CD4-positive, CD25-positive, alpha-beta regulatory T cell (primary cell): ENCODE measurements at places on chromosomes 2 and 18.

DNA sequence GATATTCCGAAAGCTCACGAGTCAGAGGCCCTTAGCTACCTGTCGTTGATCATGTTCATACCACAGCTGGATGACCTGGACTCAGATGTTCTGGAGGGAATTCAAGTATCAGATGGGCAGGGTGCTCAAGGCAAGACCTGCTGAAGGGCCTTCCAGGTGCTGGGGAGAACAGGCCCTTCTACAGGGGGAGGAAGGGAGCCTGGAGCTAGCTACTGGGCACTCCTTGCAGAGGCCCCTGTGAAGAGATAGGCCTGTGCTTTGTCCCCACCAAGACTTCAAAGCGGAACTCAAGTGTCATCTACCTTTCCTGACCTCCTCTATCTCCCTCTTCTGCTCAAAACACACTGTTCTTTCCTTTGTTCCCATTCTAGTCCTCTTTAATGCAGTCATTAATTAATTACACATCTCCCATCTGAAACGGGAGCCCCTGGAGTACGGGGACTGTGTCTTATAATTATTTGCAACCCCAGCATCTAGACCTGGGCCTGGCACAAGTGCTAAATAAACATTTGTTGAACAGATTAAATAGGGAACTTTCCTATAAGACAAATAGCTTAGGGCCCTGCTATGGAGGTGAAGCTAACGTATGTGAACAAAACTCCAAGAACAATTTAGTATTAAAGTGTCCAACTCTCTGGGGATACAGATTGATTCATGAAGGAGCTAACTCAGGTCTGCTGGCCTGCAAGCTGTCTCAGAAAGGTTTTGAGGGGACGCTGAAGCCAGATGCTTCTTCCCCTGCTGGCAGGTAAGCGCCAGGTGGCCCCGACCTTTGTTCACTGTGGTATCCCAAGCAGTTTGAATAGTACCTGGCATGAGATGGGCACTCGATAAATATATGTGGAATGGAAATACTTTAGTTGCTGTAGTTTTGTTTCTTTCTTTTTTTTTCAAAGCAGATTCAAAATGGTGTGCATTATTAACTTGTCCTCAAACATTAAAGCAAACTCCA lies 22.0 kb downstream of the RHOB start:
- H3K27ac ChIP-seq = no peak overlapping the region
- no peaks in the 10 kb centered on the region for H3K4me1 ChIP-seq
- H3K4me3 ChIP-seq = no peak overlapping the region
- no peaks in the 10 kb centered on the region for H3K36me3 ChIP-seq
- no peak for DNase-seq

- H3K27me3 ChIP-seq = no peaks in the 10 kb centered on the region
- H3K4me1 ChIP-seq = no peaks in the 10 kb centered on the region
- no peak for DNase-seq
- H3K27ac ChIP-seq = no peak overlapping the region
Measured at GRCh38 chr2:64153811-64154210, 9.6 kb upstream of the PELI1 start.

GRCh38 chr2:161030260-161031063 lies 129.8 kb upstream of the TANK start:
- H3K36me3 ChIP-seq = no peaks in the 10 kb centered on the region
- H3K4me1 ChIP-seq = no peaks in the 10 kb centered on the region
- no peak overlapping the region for H3K27ac ChIP-seq

- H3K4me1 ChIP-seq = peaks cover 2% of the 10 kb centered on the region
- H3K27ac ChIP-seq = no peak overlapping the region
- no peak overlapping the region for H3K4me3 ChIP-seq
- no peaks in the 10 kb centered on the region for H3K36me3 ChIP-seq
Measured at GRCh38 chr18:50313031-50313607, 25.6 kb upstream of the CXXC1 start.

- no peaks in the 10 kb centered on the region for H3K36me3 ChIP-seq
- no peak overlapping the region for H3K4me3 ChIP-seq
- H3K27me3 ChIP-seq = no peaks in the 10 kb centered on the region
- no peak overlapping the region for H3K27ac ChIP-seq
Measured at GRCh38 chr2:221254299-221254698, 317.8 kb downstream of the EPHA4 start.

GRCh38 chr18:29879763-29880162 lies 1162.8 kb downstream of the DSC3 start:
- H3K27ac ChIP-seq = no peak overlapping the region
- H3K4me1 ChIP-seq = no peaks in the 10 kb centered on the region
- no peak for DNase-seq
- H3K4me3 ChIP-seq = no peak overlapping the region
- H3K27me3 ChIP-seq = no peaks in the 10 kb centered on the region
- no peaks in the 10 kb centered on the region for H3K36me3 ChIP-seq

- no peak overlapping the region for H3K27ac ChIP-seq
- no peaks in the 10 kb centered on the region for H3K36me3 ChIP-seq
- H3K4me3 ChIP-seq = peak overlapping the region; percentile 85
- H3K4me1 ChIP-seq = peaks cover 10% of the 10 kb centered on the region
- no peak for DNase-seq
- no peaks in the 10 kb centered on the region for H3K27me3 ChIP-seq
Measured at GRCh38 chr18:57585421-57585820, 1.1 kb downstream of the FECH start.

GRCh38 chr2:201466050-201466675 lies 14.6 kb downstream of the STRADB start:
- no peak overlapping the region for H3K4me3 ChIP-seq
- H3K36me3 ChIP-seq = peaks cover 22% of the 10 kb centered on the region
- no peaks in the 10 kb centered on the region for H3K4me1 ChIP-seq
- H3K27ac ChIP-seq = no peak overlapping the region
- no peaks in the 10 kb centered on the region for H3K27me3 ChIP-seq
- no peak for DNase-seq

GRCh38 chr2:48444404-48444803 lies 85.5 kb upstream of the STON1 start:
- no peaks in the 10 kb centered on the region for H3K36me3 ChIP-seq
- peaks cover 72% of the 10 kb centered on the region for H3K4me1 ChIP-seq
- peak overlapping the region; percentile 16 for H3K4me3 ChIP-seq
- DNase-seq = no peak

DNA sequence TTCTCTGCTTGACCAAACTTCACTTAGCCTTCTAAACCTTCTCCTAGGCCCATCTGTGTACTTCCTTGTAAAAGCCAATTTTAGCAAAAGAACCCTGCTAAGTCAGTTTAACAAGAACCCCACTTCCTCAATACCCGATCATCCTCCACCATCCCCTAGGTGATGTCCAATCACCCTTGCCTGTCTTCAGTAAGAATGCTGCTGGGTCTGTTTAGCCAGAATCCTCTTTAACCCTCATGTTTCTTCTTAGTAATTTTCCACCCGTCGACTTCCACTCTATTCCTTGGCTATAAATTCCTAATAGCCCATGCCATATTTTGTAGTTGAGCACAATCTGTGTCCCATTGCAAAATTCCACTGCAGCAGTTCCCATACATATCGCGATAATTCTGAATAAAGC lies 780.0 kb upstream of the RAB6C start:
- H3K4me1 ChIP-seq = no peaks in the 10 kb centered on the region
- no peaks in the 10 kb centered on the region for H3K36me3 ChIP-seq
- no peaks in the 10 kb centered on the region for H3K27me3 ChIP-seq
- no peak overlapping the region for H3K4me3 ChIP-seq
- H3K27ac ChIP-seq = no peak overlapping the region

- H3K27ac ChIP-seq = no peak overlapping the region
- H3K36me3 ChIP-seq = no peaks in the 10 kb centered on the region
- DNase-seq = no peak
- no peak overlapping the region for H3K4me3 ChIP-seq
- no peaks in the 10 kb centered on the region for H3K27me3 ChIP-seq
- H3K4me1 ChIP-seq = peaks cover 19% of the 10 kb centered on the region
Measured at GRCh38 chr2:96927405-96928171, 57.7 kb upstream of the SEMA4C start.

DNA sequence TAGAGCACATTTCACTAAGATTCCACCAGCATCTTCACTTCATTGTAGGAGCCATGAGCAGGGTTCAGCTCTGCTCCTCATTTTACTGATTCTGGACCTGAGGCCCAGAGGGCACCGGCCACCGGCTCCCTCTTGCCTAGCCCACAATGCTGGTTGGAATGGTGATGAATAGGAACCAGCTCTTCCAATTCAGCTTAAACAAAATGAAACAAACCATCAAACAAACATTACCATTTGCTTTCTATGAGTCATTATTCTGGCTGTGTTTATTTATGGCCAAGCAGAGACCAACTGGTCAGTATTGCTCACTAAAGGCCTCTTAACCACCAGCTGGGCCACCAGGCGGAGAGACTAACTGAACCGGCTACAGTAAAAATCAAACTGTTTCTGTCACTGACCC lies 176.7 kb downstream of the MTX2 start:
- H3K4me1 ChIP-seq = no peaks in the 10 kb centered on the region
- no peak for DNase-seq
- no peaks in the 10 kb centered on the region for H3K27me3 ChIP-seq
- no peaks in the 10 kb centered on the region for H3K36me3 ChIP-seq
